ENCODE measurements at places on chromosomes 1 and 21.

DNA sequence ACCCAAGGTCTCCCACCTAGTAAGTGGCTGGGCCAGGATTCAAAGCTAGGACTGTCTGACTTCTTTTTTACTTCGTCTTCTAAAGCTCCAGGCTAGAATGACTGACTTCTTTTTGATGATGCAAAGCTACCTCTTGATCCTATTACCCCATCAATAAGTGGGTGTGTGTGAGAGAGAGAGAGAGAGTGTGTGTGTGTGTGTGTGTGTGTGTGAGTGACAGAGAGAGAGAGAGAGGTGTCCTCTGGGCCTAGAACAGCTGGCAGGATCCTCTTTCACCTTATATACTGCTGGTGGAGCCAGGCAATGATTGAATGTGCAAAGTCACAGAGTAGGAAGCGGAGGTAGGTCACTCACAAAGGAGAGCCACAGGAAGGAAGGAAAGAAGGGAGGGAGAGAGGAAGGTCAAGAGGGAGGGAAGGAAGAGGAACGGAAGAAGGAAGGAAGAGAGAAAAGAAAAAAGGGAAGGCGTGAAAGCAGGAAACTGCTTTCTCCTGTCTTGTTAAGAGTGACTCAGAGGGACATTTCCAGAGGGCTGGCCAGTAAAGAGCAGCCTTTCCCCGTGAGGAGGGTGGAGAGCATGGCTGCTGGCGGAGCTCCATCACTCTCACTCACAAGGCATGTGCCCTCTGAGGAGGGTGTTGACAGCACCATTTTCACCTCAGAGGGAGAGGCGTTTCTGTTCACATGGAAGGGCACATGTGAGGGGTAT, 68.9 kb downstream of the CDC7 start:
- DNase-seq, result peak; percentile 93

DNA sequence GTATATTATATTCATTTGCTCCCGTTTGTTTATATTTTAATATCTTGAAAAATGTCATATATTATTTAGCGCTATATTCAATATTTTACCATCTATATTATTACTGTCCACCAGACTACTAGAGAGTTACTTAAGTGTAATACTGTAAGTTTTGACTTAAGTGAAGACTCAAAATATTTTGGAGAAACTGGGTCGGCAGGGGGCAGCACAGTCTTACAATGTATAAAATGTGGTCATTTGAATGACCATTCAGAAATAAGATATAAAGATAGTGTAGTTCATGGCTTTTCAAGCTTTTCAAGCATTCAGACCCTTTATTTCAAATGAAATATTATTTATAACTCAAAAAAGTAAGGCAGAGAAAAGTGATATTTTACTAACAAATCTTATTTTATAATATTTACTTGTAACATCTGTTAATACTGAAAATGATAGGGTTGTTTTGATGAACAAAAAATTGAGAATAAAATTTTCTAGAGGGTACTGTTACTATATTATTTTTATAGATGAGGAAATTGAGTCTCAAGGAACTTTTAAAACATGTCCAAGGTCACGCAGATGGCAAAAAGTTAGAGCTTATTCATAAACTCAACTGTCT, 89.0 kb upstream of the SERTAD4 start:
- peak; percentile 32 for DNase-seq

- DNase-seq, result no peak
Measured at GRCh38 chr1:201414051-201414738, 7.3 kb downstream of the TNNI1 start.

DNA sequence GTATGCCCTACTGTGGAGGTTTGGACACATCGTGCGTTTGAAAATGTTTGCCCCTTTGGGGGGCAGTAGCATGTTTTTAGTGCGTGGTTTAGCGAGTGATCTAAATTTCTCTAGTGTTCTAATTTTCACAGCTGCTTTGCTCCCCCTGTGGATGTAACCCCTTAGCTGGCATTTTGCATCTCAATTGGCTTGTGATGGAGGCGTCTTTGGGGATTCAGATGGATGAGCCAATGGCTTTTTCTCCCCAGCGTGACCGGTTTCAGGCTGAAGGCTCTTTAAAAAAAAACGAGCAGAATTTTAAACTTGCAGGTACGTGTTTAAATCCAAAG, 836 bp downstream of the CDC7 start:
- DNase-seq, result peak; percentile 42

GRCh38 chr1:99669821-99670220, 23.9 kb downstream of the PALMD start:
- no peak for DNase-seq

DNA sequence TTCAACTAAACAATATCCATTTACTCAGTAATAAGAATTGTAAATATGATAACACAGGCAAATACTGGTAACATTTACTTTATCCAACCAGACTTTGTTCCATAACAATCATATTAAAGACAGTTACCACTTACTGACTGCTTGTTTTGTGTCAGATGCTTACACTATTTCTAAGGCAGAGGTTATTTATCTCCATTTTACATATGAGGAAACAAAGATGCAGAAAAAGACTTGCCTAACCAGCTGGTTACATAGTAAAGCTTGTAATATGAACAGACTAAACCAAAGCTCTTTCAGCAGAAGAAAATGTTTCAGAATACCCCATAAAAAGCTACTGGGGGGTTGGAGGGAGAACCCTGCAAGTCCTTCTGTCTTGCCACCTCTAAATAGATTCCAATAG, 180.1 kb downstream of the EIF4G3 start:
- no peak for DNase-seq

- DNase-seq, result peak; percentile 94
Measured at GRCh38 chr1:145782272-145783099, 41.4 kb downstream of the RNF115 start.

- no peak for DNase-seq
Measured at GRCh38 chr21:29320031-29320430, 21.3 kb downstream of the BACH1 start.

- no peak for DNase-seq
Measured at GRCh38 chr1:231354330-231355020, 16.4 kb downstream of the SPRTN start.

DNA sequence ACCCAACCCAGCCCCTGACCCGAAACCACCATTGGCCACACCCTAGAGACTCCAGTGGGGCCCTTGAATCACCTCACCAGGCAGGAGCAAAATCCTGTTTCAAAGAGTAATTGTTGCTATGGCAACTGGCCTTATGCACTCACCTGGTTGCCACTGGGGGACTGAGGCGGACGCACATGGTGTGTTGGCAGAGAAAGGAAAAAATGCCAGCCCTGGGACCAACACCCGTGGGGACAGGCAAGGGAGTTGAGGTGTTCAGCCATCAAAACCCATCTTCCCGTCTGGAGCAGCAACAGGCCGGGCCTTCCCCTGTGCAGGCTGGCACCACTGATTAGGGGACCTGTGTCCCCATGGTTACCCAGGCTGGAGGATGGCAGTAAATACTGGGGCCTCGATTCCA, 395.8 kb upstream of the VAMP3 start:
- DNase-seq, result no peak

DNA sequence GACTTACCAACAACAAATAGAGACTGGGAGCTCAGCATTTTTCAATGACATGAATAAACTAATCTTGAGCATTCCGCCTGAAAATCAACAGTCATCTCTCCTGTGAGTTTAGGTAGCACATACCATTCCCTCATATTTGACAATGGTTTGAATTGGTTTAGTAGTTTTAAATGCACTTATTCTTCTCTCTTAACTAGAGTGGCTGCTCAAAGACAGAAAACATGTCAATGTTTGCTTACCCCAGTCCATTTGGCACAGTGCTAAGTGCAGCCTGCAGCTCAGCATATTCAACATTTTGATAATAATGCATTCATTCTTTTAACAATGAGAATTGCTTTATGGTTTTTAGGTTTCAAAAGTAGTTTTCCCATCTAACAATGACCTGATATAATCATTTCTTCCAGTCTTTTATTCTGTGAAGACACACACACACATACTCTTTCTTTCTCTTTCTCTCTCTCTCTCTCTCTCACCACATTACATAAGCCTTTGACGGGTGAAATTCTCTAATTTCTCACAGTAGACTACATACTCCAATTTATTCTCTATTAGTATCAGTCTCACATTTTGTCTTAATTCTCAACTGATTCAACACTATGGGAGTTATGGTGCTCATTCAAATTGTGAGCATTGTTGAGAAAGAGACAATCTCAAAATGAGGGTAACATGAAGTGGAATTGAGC, 432.3 kb downstream of the LRRIQ3 start:
- no peak for DNase-seq

DNA sequence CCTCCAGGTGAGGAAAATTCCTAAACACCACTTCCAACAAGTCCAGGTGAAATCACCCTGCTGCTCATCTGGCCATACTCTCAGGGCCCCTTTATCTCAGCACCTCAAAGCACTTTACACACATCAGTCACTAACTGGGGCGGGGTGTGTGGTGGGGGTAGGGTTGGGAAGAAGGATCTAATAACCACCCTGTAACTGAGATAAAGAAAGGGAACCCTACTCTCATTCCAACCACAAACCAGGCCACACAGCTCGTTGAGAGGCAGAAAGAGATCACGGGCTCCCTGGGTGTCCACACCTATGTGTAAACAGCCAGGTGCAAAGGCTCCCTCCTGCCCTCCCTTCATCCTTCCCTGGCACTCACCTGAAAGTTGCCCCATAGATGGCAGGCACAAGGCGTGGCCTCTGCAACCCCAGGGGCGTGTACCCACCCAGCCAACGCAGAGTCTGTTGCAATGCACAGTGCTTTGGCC, 20.4 kb downstream of the GPR161 start:
- no peak for DNase-seq

- no peak for DNase-seq
Measured at GRCh38 chr21:37550157-37550556, 183.6 kb downstream of the DYRK1A start.

- peak; percentile 89 for DNase-seq
Measured at GRCh38 chr1:178134061-178134460, 40.2 kb downstream of the RASAL2 start.

DNA sequence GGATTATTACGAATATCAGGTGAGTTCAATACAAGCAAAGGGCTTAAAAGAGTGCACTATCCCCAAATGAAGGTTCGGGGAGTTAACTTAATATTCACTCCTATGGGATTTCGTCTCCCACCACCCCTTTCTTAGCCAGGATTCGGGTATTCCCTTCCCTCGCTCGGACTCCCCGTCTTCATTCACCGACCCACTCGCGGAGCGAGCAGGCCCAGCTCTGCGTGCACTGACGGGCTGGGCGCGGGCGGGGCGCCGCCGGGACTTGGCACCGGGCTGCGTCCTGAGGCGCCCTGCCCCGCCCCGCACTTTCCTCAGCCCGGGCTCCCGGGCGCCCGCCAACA, 7.7 kb upstream of the MPZL1 start:
- peak; percentile 82 for DNase-seq

- DNase-seq, result no peak
Measured at GRCh38 chr1:32727876-32728275, 25.3 kb upstream of the SYNC start.

DNA sequence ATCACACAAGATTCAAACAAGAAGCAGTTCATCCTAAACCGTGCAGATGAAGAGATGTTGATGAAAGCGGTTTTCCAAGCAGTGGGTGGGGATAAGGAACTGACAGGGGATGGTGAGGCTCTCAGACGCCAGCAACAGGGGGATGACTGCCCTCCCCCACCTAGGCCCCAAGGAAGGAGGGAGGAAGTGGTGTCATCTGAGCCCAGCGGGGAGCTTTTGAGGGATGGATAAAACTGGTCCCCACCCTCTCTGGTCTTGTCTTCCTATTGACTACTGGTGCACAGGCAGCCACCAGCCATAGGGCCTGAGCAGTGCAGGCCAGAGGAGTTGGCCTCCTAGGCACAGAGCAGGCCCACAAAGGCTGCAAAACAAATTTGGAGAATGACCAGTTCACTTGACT, 175.5 kb downstream of the HUNK start:
- no peak for DNase-seq

DNA sequence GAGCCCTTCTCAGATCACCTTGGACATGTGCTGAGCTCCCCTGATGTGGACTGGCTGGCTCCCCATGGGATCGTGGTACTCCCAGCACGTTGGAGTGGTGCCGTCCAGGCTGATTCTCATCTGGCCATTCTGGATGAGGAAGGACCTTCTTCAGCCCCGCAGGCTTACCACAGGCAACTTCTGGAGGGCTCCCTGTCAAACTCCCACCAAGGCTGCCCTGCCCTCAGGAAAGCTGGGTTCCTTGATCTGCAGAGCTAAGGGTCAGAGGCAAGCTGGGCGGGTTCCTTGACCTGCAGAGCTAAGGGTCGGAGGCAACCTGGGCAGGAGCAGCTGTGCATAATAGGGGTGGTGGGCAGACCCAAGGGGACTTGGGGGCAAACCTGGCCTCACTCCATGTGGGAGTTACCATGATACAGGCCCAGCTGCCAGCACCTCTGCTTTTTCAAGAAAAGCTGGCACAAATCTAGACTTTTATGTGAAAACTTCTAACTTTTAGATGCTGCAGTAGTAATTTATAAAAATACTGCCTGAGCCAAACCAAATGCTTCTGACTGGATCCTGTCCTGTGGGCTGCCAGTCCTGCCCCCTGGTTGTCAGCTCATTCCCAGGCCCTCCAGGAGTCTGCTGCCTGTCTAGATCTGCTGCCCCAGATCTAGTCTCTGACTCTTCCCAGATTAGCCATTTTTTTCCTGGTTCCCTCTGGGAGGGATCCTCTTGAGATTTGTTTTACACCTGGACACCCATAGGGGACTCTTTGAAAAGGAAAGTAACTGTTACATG, 5.6 kb upstream of the THEM5 start:
- no peak for DNase-seq

GRCh38 chr1:230262867-230263567, 163.1 kb downstream of the PGBD5 start:
- no peak for DNase-seq

DNA sequence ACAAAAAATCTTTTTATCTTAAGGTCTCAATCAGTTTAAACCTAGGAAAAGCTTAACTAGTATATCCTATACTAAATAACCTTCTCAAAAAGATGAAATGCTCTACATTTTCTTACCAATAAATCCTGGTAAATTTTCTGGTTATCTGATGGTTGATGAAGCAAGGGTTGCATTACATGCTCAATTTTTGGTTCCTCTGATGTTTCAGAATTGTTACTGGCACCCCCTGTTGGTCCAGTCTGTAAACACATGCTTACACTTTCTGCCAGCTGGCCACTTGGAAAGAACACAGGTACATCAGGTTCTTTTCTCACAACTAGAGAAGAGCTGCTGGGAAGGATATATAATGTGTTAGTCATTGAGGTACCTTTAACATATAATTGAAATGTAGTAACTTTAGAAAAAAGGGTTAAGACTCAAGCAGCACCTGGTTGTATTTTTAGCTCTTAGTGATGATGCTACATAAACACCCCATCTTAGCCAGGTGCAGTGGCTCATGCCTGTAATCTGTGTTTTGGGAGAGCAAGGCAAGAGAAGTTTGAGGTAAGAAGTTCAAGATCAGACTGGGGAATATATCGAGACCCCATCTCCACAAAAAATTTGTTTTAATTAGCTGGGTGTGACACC, 30.9 kb upstream of the TAL1 start:
- DNase-seq, result peak; percentile 24

Data from HCEC 1CT (cell line).